Activated CD8-positive, alpha-beta memory T cell treated with anti-CD3 and anti-CD28 coated beads, Interleukin-2, amount 50 U/mL, for 4 hours (primary cell): ENCODE measurements at places on chromosomes 13 and 19.

- DNase-seq, result no peak
Observed at GRCh38 chr13:77507931-77508776, 27.4 kb upstream of the SCEL start.

- DNase-seq, result no peak
Observed at GRCh38 chr19:10861103-10861651, 10.2 kb upstream of the CARM1 start.

- no peak for DNase-seq
Observed at GRCh38 chr19:5023128-5023571, 54.2 kb downstream of the KDM4B start.

DNA sequence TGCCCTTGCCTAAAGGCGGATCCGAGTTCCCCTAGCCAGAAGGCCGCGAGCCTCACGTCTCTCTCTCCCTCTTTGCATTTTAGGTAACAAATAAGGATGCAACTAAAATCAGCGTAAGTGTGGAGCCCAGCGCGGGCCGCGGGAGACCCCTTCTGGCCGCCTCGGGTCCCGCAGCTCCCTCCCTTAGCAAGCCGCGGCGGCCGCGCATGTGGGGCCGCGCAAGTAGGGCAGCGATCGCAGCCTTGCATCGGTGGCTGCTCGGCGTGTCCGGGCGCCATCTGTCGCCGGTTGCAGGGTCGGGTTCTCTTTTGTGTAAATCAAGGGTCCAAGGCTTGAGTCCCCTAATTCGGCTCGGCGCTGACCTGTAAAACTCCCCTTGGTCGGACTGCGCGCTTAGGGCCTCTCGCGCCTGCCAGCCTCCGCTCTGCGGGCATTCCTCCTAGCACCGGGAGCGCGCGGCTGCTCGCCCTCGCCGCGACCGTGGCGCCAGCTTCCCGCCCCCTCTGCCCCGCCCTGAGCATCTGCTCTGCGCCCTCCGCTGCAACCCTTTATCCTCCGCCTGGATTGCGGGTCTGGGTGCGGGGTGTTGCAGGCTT lies 2.7 kb downstream of the VSTM2B start:
- peak; percentile 54 for DNase-seq

GRCh38 chr19:55258828-55259539 lies at the start of gene PPP6R1:
Gene PPP6R1, minus strand, starts transcription at chr19:55259017. Its CDS starts 11,914 bp downstream, at chr19:55247103.
- peak; percentile 93 for DNase-seq

DNA sequence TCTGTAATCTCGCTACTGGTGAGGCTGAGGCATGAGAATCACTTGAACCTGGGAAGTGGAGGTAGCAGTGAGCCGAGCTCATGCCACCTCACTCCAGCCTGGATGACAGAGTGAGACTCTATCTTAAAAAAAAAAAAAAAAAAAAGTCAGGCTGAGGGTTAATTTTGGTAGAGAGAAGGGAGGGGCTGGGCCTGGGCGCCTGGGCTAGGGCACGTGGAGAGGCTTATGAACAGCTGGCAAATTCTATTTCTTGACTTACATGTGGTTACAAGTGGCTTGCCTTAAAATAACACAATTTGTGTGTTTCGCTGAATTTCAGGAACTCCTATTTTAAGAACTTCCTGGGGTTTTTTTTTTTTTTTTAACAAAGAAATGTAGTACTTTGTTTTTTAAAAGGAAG lies 47.6 kb upstream of the MAP3K10 start:
- peak; percentile 39 for DNase-seq

DNA sequence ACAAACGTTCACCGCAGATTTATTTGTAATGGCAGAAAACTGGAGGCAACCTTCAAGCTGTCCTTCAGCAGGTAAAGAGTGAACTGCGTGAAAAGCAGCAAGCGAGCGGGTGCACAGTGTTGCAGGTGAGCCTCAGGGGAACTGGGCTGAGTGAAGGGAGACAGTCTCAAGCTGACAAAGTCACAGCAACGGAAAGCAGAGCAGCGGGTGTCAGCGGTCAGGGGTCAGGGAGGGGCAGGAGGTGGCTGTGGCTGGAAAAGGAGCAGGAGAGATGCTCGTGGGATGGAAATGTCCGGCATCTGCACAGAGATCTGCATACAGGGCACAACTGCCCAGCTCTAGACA lies 8.5 kb upstream of the RASA3 start:
- DNase-seq, result no peak

- DNase-seq, result no peak
Observed at GRCh38 chr13:99913167-99913566, 58.4 kb downstream of the ZIC5 start.

GRCh38 chr13:104823709-104824108 lies 1711.8 kb downstream of the EFNB2 start:
- DNase-seq, result no peak

DNA sequence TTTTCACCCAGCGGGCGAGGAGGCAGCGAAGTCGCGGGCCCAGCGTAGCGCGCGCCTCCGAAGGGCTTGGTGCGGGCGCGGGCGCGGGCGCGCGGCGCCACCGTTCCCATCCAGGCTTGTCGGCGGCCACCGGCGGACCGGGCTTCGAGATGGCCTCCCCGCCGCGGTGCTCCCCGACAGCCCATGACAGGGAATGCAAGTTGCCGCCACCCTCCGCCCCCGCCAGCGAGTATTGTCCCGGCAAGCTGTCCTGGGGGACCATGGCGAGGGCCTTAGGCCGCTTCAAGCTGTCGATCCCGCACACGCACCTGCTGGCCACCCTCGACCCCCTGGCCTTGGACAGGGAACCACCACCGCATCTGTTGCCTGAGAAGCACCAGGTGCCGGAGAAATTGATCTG lies at the start of gene WDR88:
WDR88 (plus strand) TSS at position 94 of the 400 bp plus-strand sequence; CDS start at position 150, 56 bp downstream.
- DNase-seq, result no peak

DNA sequence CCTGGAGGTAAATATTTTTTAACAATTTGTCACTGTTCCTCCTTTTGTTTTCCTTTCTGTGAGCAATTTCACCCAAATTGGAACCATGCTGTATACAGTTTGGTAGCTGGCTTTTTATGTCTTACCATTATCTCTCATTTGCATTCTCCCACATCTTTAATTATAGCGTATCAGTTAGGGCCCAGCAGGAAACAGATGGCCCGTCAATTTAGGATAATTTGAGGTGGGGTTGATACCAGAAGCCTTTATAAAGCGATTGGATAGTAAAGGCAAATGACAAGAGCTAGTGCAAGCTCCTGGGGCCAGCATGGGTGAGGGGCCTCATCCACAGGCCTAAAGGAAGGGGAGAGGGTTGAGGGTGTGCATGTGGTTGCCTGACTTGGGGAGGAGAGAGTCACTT lies 3.8 kb upstream of the IFNL4 start:
- no peak for DNase-seq

DNA sequence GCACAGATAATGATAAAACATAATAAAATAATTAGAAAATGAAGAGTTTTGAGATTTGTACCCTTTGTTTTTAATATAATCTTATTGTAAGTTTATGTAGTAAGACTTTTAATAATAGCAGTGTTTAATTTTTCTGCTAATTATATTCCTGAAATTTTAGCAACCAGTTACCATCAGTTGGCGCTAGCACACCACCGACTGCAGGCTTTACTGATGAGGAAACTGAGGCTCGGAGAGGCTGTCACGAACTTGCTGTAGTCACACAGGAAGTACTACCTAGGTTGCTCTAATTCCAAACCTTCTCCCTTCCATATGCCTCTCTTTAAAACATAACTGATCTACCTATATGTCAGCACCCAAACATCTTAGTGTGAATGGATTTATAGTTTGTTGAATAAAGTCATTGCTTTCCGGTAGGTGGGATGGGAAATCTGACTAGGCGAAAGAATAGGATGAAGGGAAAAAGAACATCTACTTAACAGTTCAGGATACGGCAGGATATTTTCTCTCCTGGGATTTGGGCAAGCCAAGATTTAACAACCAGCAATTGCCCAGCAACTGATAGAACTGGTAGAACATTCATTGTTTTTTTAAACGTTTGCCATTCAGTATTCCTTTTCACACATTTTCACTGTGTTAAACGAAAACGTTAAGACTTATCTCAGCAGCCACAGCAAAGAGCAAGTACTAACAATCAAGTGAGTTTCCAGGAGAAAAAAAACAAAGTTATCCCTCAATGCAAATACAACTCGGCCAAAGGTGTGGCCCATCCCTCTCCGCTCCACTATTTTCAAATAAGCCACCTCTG lies 822 bp upstream of the RFXAP start:
- DNase-seq, result no peak

DNA sequence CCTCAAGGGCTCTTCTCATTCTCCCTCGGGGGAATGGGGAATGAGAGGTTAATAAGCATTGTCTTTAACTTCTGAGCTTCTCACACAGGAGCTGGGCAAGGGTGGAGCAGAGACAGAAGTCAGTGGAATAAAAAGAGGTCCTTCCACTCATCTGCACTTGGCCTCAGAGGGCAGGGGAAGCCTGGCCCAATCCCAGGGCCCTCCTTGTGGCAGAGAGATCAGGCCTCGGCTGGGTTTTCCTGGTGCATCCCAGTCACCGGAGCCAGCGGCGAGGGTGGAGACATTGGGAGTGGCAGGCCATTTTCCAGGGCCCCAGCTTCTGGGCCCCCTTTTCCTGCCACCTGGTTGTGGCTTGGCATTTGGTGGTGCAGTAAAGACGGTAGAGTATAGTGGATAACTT lies 10.6 kb downstream of the CALM3 start:
- no peak for DNase-seq

DNA sequence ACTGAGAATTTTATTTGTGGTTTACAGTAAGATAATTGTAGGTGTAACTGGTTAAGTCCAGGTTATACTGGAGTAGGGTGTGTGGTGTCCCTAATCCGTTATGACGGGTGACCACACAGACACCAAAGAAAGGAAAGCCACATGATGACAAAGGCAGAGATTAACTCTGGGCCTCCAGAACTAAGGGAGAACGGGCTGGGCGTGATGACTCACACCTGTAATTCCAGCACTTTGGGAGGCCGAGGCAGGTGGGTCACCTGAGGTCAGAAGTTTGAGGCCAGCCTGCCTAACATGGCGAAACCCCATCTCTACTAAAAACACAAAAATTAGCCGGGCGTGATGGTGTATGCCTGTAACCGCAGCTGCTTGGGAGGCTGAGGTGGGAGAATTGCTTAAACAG lies 10.2 kb upstream of the FUT2 start:
- no peak for DNase-seq

- no peak for DNase-seq
Observed at GRCh38 chr19:33740811-33741396, 55.8 kb upstream of the KCTD15 start.

DNA sequence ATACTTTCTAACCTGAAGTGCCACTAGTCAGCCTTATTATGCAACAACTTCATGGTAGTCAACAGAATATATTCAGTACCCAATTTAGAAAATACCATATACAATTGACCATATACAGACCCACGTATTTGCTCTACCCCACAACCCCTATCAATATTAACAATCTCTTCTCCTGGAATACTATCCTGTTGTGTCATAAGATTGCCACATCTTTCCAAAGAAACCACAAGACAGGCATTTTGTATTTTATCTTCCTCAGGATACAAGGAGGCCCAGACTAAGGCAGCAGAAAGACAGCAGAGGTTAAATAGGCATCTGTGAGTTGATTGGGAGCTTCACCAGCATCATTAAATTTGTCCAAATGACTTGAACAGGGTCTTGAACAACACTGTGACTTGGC lies 4.5 kb downstream of the SPART start:
- DNase-seq, result no peak

DNA sequence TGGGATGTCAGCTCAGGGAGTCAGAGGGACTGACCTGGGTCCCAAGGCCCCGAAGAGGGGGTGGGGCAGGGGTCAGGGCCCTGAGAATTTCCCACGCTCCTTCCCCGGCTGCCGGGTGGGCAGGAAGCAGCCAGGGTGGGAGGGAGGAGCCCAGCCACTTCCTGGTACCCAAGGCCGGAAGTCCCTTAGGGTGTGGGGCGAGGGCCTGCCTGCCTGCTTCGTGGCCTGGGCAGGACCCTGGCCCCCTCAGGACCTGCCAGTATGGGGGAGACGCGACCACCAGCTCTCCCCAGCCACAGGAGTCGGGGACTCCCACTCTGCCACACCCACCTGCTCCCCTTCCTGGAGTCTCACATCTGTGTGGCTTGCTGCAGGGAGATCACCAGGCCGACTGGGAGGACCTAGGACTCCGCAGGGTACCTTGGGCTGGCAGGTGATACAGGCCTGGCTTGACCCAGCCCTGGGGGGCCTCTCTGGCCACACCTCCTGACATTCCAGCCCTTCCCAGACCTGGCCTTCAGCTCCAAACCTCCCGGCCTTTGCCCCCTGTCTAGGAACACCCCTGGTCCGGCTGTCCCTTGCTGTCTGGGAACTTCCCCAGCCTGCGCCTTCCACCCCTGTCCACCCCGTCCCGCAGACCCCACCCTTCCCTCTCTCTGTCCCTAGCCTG lies 9.8 kb upstream of the CIRBP start:
- DNase-seq, result peak; percentile 62

DNA sequence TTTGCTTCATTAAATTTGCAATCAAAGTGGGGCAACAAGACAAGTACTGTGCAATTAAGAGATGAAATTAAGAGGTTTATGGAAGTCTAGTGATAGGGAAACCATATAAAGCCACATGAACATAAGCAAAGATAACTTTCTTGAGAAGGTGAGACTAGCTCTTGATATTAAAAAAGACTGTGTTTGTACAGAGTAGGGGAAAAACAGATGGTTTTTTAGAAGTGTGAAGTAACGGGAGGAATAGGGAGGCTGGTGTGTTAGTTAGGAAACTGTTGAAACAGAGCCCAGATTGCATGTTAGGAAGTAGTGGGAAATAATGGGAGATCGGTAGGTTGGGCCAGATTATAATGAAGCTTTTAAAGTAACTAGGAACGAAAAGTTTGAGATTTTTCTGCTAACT lies 149.8 kb upstream of the FREM2 start:
- no peak for DNase-seq

DNA sequence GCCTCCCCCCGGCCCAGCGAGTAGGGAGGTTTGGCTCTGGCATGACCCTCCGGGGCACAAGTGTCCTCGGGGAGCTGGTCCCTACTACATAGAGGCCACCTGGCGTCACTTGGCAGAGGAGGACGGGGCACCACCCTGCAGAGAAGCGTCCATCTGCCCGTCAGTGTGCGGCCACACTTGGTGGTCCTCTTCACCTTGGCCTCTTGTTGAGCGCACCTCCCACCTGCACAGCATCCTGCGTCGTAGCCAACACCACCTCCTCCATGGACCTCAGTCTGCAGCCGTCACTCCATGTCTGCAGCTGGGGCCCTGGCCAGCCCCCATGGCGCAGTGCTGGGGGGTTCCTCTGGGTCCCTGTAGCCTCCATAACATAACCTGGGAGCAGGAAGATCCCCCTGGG lies 35.1 kb downstream of the MCF2L start:
- DNase-seq, result no peak

DNA sequence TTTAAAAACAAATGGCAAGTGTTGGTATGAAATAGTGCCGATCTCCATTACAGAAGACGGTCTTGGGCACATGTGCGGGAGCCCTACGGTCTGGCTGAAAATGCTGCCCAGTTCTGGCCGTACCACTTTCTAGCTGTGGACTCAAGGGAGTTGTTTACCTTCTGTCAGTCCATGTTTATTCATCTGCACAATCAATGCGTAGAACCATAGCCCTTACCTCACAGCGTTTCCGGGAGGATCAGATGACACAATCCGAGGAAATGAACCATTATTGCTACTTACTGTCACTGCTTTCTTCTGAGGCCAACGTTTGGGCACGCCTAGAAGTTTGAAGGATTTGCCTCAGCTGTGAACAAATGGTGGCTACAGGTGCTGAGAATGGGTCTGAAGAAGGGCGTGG lies 31.2 kb downstream of the GADD45B start:
- no peak for DNase-seq
